ENCODE measurements at places on chromosomes 4 and X.

DNA sequence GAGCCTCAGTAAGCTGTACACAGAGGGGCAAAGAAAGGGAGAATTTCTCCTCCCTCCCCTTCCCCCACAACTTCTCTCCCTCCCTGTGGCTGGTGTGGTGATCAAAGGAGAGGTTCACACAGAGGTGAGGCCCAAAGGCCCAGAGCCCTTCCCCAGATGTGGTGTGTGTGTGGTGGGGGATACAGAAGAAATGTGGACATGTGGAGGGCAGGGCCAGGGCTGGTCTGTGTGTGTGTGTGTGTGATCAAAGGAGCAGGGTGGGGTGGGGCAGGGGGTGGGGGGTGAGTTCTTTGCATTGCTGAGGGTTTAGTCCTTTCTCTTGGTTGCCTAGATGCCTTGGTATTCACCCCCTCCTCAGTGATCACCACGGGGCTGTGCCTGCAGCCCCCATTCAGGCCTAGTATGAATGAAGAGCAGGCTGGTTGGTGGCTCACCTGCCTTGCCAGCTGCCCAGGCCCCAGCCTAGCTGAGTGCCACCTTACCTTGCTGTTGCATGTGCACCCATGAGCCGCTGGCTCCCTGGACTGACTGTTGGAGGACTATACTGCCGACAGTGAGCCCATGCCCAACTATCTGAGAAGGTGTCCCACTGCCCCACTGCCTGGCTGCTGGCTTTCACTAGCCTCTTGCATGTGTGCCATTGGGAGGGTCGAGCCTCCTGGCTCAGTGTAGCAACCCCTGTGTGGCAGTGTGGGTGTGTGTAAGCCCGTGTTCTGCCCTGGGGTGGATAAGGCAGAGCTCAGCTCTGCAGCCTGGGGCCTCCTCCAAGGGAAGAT is 101.9 kb downstream of the EFNB1 start:
- no peak for DNase-seq

GRCh38 chr4:184196730-184197385 is 20.8 kb downstream of the ENPP6 start:
- DNase-seq = no peak

GRCh38 chrX:135411893-135412292 is 9.9 kb upstream of the SMIM10L2A start:
- DNase-seq = no peak

DNA sequence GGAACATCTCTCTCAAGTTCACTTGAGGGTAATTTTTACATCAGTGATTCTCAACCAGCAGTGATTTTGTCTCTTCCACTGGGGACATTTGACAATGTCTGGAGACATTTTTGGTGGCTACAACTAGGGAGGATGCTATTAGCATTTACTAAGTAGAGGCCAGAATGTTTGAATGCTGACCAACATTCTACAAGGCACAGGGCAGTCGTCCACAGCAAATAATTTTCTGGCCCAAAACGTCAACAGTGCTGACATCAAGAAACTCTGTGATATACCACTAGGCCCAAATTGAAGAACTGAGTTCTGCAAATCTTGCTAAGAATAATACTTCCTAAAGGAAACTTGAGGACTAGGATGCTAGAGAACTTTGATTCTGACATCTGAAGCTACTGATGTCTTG is 7.1 kb downstream of the KLKB1 start:
- DNase-seq = no peak

DNA sequence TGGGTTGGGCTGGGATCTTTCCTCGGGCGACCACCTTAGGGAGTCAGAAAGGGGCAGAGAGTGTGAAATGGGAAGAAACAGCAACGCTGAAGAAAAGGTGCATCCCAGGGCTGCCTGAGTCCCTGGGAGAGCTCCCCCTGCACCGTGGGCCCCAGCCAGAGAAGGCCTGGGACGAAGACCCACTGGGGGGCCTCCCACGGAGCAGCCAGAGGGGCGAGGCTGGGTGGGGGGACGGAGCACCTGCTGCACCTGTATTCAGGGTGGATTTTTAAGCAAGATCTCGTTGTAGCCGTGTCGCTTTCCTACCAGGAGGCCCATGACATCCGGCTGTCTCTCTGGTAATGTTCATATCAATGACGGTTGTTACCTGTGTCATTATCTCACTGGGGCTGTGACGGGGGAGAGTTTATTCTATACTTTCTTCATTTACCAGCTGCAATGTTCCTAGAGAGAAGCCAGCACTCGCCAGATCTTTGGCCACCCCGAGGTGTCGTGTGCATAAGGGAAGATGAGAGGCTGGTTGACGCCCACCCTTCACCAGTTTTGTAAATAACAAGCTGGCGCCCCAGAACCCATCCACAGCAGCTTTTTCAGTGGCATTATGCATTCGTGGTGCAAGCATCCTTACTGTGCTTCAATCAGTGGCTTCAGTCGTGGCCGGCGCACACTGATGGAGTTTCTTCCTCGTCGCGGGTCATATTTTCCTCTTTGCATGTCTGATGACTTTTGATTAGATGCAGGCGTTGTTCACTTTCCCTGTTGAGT is 5.6 kb upstream of the PCGF3 start:
- DNase-seq = no peak

- DNase-seq = no peak
Observed at GRCh38 chr4:7252510-7253340, 60.4 kb downstream of the SORCS2 start.

GRCh38 chr4:61911313-61911756 is 711.2 kb downstream of the ADGRL3 start:
- DNase-seq = no peak

- peak; percentile 16 for DNase-seq
Observed at GRCh38 chrX:41475591-41476241, 28.6 kb downstream of the NYX start.

GRCh38 chr4:156633847-156634246 is 337.8 kb downstream of the PDGFC start:
- no peak for DNase-seq

GRCh38 chr4:87974856-87975462 is 555 bp upstream of the SPP1 start:
- peak; percentile 20 for DNase-seq

DNA sequence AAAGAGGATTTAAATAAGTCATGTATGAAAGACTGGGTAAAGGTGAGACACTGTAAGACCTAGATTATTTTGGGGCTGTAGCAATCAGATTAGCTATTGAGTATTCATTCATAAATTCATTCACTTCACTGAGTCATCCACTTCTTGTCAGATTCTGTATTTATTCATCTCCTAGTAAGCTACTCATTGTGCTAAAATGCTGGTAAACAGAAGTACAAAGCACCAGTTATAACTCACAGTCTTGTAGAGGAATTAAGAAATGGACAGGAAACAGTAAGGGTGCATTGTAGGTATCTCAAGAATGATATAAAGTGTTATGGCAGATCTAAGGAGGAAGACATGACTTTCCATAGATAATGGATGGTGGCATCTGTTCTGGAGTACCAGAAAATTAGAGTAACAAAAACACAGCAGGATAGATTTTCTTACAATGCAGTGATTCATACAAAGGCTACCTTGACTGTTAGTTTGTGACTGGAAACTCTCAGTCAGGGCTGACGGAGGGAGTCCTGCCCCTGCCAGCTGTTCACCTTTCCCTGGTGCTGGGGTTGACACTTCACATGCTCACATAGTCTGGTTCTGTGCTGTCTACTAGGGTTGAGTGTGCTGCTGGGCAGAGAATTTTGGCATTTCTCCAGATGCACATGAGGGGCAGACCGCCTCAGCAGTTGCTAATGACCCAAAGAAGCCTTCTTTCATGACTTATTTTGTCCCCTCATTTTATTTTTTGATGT is 26.5 kb upstream of the HAND2 start:
- no peak for DNase-seq

- no peak for DNase-seq
Observed at GRCh38 chr4:673349-674091, 556 bp downstream of the ATP5ME start.

DNA sequence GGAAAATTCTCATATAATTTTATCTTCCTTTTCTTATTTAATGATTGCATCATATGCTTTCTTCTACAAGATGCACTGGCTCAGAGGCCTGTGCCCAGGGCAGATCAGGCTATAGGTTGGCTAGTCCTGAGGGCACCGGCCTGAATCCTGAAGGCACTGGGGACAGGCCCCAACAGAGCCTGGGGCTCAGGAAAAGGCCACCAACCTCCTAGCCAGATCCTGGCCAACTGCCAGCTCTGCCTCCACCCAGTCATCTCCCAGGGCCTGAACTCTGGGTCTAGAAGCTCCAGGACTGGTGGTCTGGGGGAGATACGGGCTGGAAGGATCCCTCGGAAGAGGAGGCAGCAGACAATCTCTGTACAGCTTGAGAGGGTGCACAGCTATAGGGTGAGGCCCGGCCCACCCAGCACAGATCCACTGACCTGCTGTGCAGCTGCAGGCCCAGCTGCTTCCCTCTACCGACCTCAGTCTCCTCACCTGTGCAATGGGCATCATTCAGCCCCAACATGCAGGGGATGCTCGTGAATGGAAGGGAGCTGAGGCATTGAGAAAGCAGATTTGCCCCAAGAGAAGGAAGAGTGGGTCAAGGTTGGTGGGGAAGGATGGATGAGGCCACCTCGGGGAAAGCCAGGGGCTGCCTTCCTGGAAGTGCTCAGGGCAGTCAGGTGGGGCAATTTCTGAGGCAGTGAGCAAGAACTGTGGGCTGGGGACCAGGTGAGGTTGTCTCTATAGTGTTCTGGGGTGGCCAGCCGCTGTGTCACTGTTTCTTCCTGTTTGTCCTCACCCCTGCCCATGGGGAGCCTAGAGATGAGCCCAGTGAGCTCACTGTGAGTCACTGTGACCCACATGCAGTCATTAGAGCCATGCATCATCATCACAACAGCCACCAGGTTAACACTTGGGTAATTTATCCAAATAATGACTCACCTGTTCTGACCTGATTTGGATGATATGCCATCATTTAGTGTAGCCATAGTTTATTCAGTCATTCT is 22.4 kb upstream of the XAGE2 start:
- no peak for DNase-seq

- DNase-seq = no peak
Observed at GRCh38 chr4:13349096-13349495, 135.0 kb downstream of the RAB28 start.

GRCh38 chr4:45550766-45551366 is 573.0 kb downstream of the GABRG1 start:
- DNase-seq = no peak

DNA sequence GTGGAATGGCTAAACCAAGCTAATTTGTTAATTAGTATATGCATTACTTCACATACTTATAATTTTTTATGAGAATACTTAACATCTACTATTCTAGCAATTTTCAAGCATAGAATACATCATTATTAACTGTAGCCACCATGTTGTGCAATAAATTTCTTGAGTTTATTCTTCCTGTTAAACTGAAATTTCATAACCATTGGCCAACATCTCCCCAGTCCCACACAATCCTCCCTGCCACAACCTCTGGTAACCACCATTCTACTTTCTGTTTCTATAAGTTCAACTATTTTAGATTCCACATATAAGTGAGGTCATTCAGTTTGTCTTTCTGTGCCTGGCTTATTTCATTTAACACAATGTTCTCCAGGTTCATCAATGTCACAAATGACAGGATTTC is 208.5 kb downstream of the PPP4R3C start:
- DNase-seq = no peak

DNA sequence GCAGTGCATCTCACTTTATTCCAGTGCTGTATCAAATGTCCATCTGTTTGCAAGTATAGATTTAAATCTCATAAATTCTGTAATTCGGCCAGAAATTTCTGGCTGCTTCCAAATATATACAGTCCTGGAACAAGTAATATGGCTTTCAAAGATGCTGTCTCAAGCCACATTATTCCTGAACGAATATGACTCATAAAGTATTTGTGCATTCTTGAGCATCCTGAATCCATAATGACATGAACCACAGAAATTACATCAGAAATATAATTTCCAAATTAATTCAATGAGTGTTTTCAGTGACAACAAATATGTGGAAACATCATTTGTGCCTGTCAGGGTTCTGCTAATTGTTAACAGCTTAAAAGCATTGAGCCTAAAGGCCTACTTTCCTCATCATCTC is 140.9 kb upstream of the HPGD start:
- DNase-seq = no peak

GRCh38 chr4:32133734-32134133 is 1413.6 kb downstream of the PCDH7 start:
- DNase-seq = no peak

DNA sequence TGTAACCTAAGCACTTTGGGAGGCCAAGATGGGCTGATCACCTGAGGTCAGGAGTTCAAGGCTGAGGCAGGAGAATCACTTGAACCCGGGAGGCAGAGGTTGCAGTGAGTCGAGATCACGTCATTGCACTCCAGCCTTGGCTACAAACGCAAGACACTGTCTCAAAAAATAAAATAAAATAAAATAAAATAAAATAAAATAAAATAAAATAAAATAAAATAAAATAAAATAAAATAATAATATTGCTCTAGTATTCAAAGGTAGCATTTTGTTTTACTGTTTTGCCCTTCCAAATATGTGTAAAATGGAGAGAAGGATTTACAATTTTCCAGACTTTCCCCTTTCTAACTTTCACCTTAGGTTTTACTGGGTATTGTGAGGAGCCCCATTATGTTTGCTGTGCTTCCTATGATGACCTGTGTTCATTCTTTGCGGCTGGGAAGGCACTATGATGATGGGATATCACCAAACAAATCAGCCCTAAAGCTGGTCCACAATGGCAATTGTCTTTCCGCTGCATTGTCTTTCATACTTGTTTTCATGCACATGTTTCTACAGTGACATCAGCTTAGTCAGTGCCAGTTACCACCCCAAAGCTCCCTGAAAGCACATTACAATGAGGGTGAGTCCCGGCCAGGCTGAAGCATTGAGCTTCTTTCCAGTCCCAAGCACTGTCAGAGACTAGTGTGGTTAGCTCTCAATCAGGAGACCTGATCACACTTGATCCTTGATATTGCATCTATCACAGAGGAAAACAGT is 50.8 kb downstream of the DTHD1 start:
- DNase-seq = peak; percentile 94

- DNase-seq = no peak
Observed at GRCh38 chr4:39390603-39391002, 16.1 kb upstream of the KLB start.

DNA sequence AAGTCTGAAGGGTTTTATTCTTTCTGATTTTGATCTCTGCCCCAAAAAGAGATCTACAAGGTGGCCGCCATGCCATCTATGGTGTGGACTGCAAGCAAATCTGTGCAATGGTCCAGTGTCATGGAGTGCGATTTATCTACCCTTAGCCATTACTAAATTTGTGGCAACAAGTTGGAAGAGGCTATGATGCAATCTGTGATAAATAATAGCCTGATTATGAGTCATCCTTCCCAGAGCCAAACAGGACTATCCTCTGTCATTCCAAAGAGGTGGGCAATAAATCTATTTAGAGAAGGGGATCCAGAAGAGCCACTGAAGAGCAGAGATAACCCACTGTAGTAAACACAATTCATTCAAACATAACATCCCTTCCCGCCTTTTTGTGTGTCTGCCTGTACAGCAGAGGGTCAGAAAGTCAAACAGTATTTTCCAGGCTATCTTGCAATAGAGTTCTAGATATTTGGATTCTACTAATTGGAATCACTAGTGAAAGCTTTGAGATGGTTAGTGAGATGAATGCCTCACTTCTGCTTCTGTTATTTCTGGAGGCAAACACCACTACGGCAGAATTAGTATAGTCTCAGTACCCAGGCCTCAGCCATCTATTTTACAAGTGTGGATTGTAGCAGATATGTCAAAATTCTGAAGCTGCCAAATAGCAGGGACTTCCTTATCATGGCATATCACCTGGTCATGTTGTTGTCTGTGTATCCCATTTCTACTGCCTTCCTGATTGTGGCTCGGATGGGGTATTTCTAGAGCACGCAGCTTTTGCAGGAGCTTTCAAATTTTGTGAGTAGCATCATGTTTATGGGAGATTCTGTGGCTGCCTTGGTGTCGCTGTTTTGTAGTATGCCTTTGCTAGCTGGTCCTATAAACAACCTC is 192.0 kb downstream of the SMIM20 start:
- no peak for DNase-seq

GRCh38 chrX:1925053-1925481 is 310.2 kb downstream of the ASMT start:
- peak; percentile 10 for DNase-seq
